ENCODE measurements at places on chromosomes 3 and 15.

- peak; percentile 8 for DNase-seq
Measured at GRCh38 chr15:56098195-56098863, 104.9 kb upstream of the NEDD4 start.

DNA sequence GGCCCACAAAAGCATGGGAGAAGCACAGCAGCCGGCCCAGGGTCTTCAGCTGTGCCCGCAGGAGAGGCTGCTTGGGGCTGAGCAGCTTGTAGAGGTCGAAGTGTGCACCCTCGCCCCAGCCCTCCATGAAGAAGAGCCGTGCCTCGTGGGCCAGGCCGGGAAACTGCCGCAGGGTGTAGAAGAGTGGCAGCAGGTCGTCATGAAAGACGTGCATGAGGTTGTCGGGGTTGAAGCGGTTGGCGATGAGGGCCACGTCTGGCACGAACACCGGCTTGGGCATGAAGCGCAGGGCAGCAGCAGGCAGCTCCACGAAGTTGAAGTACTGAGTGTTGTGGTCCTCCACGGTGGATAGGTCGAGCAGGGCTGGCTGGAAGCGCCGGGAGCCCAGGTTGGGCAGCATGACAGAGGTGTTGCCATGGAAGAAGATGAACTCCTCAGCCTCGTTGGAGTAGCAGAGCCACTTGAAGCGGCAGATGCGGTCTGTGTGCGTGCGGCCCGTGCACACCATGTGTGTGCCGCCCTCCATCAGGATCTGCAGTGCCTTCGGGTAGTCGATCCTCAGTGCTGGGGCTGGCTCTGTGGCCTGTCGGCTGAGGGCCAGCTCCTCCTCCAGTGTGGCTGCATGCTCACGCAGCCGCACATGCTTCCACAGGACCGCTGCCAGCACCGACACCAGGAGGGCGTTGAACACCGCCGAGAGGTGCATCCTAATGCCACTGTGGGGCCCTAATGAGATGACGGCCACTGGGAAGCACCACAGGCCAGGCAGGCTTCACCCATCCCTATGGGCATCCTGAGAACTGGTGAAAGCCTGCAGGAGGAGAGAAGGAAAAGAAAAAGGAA is 24.9 kb downstream of the POMGNT2 start:
- DNase-seq = no peak

DNA sequence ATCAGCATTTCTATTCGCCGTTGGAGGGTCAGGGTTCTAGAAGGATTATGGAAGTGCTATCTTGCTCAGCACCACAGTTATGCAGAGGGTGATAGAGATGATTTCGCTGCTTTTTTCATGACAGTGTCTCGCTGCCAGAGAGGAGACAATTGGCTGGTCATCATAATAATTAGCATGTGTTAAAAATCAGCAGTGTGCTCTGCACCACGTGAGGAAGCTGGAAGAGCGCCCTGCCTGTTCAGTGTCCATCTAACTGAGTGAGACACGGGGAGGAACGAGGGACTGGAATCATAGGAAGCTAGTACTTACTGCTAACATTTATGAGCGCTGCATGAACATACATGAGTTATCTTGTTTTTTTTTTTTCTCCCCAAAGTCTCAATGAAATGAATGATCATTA is 116.2 kb upstream of the PLAAT1 start:
- no peak for DNase-seq

GRCh38 chr3:17972959-17973906 is 230.8 kb upstream of the TBC1D5 start:
- no peak for DNase-seq

DNA sequence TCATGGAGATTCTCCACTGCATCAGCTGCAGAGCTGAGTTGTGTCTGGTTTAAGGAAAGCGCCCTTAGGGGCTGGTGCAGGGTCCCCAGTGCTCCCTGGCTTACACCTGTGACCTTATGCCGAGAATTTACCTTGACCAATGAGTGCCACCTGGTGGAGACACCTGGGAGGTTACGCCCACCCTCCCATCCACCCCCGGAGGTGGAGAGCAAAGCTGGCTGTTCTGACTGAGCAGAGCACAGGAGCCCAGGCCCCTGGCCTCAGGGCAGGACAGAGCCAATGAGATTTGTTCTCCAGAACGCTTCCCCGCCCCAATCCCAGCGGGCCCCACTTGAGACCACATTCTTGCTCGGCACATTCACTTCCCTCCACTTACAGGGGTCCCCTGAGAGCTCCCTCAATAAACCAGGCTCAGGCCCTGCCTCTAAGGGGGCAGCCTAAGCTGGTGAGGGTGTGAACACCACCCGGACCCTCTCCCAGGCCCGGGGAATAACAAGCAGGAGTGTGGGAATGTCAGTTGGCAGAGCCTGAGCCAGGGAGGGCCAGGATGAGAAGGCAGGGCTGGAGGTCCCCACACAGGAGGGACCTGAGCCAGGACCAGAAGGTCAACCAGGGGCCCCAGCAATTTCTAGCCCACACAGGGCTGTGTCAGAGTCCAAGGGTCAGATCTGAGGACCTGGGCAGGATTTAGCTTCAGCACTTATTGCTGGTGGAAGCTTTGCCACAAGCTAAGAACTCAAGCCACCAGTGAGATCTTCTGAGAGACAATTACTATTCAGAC is 117.1 kb downstream of the TPRA1 start:
- no peak for DNase-seq

GRCh38 chr3:54882129-54882833 is 45.6 kb downstream of the LRTM1 start:
- DNase-seq = peak; percentile 94

- no peak for DNase-seq
Measured at GRCh38 chr3:144636833-144637232, 665.2 kb downstream of the DIPK2A start.

GRCh38 chr3:126111126-126111551 is 27.2 kb upstream of the SLC41A3 start:
- no peak for DNase-seq

- no peak for DNase-seq
Measured at GRCh38 chr15:42691308-42691707, 45.6 kb downstream of the CDAN1 start.

- peak; percentile 59 for DNase-seq
Measured at GRCh38 chr15:95770196-95770595, 560.3 kb upstream of the NR2F2 start.

DNA sequence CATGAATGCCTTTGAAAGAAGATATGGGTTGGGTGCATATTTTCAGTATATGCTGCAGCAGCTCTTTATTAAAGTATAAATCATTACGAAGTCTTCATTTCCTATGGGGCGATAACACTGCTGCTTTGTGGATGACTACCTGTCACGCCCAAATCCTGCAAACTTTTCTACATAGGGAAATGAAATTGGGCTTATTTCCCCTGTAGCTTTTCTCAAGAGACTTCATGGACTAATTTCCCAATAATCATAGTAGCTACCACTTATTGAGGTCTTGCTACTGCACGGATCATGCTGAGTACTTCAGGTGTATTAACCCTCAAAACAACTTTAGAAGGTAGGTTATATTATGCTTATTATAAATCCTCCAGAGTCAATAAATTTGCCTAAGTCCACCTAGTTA is 8.0 kb downstream of the TGFBR2 start:
- no peak for DNase-seq

- peak; percentile 31 for DNase-seq
Measured at GRCh38 chr15:42796955-42797782, 60.2 kb upstream of the CDAN1 start.

DNA sequence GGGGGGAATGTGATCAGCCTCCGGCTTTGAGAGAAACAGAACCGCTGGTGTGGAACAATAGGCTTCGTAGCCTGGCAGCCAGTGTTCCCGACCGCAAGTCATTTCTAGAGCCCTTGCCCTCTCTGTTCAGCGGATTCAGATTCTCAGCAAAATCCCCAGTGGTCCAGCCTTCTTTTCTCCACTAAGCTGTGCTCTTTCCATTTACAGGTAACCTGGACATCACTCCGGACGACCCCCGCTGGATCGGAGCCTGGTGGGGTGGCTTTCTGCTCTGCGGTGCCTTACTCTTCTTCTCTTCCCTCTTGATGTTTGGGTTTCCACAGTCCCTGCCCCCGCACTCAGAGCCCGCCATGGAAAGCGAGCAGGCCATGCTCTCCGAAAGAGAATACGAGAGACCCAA is 250.6 kb downstream of the SLCO3A1 start:
- DNase-seq = no peak

GRCh38 chr3:179247289-179248015 is 3.5 kb downstream of the KCNMB3 start:
- peak; percentile 13 for DNase-seq

DNA sequence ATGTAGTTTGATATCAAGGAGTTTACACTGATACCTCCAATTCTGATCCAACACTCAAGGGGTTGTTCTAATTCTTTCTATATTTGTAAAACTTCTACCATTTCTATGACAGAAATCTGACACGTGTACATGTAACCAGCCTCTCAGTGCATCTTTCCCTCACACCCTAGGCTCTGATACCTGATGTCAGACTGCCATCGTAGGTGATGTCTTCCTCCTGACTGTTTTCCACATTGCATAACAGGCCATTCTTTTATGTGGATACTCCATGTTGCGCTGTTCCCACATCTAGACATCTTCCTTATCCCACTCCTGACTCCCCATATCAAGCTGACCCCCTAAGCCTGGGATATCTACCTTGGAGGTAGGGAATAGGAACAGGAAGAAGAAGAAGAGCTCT is 159.1 kb downstream of the FNDC3B start:
- DNase-seq = no peak

GRCh38 chr3:47780741-47781684 is 680 bp downstream of the SMARCC1 start:
- peak; percentile 62 for DNase-seq

- peak; percentile 80 for DNase-seq
Measured at GRCh38 chr3:132253262-132253878, 63.8 kb upstream of the ACP3 start.

DNA sequence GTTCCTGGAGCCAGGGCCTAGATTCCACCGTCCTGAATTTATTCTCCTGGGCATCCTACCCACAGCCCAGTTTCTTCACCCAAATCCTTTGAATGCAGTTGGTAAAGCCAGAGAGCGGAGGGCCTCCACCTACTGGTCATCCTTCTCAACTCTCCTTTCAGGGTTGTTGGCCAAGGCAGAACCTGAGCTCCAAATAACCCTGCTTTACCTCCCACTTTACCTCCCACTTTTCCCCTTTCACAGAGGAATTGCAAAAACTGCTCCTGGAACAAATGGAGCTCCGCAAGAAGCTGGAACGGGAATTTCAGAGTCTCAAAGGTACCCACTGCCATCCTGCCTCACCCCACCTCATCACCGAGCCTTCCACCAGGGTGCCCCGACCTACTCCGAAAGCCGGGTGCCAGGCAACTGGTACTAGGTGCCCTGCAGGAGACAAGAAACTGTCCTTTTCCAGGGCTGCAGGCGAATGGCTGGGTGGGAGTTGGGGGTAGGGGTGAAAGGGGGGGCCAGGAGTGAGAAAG is 6.8 kb downstream of the SKOR1 start:
- DNase-seq = peak; percentile 57

- DNase-seq = no peak
Measured at GRCh38 chr3:42012383-42012934, 50.6 kb upstream of the ULK4 start.

GRCh38 chr15:101664303-101664913 is 12.2 kb upstream of the TM2D3 start:
- DNase-seq = peak; percentile 53

DNA sequence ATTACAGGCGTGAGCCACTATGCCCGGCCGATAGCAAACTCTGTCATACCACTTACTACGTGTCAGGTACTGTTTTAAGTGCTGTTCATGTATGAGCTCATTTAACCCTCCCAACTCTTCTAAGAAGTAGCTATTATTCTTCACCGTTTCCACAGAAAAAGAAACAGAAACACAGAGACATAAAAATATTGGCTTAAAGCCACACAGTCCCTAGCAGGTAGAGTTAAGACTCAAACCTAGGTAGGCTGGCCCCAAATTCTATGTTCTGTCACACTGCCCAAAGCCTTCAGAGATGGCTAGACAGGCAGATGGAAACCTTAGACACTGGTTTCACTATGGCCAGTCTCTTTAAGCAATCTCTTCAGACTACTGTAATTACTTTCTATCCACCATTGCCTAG is 149.8 kb upstream of the KCNMB2 start:
- no peak for DNase-seq

DNA sequence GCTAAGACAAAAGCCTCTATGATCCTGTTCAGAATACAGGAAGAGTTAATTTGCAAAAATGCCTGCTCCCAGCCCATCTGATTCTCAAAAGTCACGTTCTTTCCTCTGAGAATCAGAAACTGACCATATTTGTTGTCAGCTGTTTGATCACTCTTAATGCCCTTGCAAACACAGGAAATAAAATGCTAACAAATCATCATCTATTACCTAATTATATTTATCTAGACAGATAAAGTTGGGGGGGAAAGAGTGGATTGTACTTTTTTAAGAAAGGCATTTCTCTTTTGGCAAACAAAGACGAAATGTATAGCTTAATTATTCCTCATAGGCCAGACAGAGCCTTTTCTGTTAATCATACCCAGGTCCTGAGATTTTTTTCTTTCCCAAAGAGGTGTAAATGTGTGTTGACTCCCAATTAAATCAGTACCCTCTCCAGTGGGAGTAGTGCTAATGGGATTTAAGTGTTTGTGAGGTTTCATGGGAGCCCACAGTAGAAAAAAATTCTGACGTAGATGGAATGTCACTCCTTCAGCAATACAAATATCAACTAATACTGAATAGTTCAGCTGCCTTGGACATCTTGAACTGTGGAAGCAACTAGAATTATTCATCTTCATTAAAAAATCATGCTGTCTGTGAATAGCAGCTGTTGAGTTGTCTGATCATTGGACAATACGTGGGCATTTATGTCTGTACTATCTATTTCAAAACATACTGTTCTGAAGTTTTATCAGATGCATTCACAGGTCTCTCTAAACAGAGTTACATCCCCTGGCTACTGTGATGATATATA is 22.5 kb upstream of the BNIP2 start:
- DNase-seq = no peak

DNA sequence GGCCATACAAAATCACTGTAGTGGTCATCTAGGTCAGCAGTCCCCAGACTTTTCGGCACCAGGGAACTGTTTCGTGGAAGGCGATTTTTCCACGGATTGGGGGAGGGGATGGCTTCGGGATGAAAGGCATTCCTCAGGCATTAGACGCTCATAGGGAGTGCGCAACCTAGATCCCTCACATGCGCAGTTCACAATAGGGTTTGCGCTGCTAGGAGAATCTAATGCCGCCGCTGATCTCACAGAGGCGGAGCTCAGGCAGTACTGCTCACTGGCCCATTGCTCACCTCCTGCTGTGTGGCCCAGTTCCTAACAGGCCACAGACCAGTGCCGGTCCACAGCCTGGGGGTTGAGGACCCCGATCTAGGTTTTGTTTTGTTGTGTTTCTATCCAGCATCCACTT is 200.1 kb downstream of the SLC9A9 start:
- no peak for DNase-seq
